ENCODE measurements at places on chromosomes 6 and 20.

GRCh38 chr6:1498491-1499113, 109.2 kb downstream of the FOXF2 start:
- DNase-seq: no peak

DNA sequence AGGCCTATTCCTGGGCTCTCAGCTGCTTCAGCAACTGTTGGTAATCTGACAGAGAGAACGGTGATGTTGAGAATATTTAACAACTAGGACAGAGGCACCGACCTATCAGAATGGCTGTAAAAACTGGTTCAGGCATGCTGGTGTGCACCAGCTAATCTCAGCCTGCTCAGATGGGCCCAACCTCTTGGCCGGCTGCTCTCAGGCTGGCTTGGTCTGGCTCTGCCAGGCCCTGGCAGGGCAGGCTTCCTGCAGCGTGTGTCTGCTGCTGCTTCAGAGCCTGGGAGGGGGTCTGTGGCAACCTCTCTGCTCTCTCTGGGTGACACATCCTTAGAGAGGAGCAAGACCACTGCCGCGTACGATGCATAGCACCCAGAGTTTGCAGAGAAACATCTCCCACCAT, 4.8 kb downstream of the SLC2A12 start:
- DNase-seq: no peak

DNA sequence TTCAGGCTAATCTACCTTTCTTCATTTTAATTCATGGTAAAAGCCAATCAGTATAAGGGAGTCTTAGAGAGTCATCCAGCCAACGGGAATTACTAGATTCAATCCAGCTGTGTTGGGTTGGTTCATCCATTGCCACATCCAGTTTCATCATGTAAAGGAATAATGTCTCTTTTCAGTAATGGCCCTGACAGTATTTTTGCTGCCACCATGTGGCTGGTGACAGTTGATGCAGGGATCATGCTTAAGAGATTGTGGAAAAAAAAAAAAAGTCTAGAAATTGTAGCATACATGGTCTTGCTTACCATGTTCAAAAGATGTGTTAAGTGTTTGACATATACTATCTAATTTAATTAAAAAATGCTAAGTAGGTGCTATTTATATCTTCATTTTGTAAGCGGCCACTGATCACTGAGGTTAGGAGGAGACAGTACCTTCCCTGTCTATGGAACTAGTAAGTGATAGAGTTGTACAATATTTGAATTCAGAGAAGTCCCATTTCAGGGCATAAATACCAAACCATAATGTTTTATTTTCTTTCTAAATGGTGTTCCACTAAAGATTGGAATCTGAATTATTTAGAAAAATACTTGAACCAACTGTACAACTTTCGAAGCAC, 135.9 kb downstream of the KHDRBS2 start:
- DNase-seq: no peak

DNA sequence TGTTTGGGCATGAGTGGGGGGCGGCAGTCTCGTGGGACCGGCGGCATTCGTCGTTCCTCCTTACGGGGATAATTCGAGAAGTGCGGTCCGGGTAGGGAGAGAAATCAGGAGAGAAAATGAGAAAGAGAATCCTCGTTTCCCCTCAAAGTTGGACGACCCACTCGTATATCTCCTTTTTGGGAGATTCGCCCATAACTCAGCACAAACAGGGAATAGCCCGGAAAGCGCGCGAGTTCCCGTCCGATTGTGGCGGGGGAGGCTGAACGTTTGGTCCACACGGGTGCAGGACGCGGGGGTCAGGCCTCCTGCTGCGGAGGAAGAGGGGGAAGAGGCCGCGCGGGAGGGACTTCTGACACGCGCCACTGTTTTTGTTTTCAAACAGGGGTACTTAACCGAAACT, 42.4 kb downstream of the POPDC3 start:
- DNase-seq: no peak

DNA sequence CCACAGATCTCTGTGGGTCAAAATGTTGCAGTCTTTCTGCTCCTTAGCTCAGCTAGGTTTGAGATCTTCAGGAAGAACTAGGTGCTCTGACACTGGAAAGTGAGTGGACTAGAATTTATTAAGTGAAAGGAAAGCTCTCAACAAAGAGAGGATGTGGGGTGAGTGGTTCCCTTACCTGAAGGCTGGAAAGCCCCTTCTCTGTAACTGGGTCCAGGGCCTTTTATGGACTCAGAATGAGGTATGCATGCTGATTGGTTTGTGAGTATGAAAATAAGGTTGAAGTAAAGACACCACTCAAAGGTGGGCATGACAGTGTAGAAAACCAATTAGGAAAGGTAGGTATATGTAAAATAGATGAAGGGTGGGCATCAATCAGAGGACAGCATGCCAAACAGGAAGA, 485.5 kb downstream of the CD109 start:
- no peak for DNase-seq

DNA sequence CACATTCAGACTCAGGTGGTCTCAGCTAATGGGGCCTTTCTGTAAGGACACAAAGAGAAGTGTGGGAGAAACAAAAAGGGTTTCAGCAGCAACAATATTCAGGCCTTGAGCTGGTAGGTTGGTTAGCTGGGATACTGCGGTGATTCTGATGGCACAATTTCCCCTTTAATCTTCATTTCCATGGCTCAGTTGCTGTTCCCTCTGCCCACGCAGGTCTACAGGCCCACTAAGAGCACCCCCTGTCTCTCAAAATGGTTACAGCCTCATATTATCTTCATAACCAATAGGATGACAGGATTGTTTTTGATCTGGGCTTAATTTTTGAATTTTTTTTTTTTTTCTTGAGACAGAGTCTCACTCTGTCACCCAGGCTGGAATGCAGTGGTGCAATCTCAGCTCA, 48.9 kb downstream of the MYB start:
- DNase-seq: no peak

DNA sequence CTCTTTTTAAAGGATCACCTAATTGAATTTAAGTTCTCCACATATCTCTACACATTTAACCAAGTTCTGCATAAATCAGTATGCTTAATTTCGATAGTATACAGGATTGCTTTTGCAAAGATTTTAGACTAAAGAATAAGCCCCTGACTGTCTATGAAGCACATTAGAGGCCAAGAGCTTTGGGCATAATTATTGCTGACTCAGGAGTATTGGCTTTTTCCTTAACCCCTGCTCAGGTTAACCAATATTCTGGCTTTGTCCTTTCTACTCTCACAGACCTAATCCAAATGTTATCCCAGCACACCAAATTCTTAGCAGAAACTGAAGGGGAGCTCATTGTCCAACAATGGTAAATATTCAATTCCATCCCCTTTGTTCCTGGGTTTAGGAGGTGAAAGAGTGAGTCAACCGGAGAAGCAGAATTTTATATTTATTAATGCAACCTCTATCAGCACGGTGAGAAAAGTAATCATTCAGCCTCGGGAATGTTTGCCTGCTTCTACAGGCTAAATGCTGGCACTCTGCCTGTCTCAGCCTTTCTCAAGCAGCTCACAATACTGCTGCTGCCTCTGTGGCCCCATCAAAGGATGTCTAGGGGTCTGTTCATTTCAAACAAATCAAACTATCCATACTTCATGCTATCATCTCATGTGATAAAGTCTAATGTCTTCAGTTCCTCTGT, 125.0 kb downstream of the SIM1 start:
- DNase-seq: no peak

- no peak for DNase-seq
Measured at GRCh38 chr20:35508493-35509218, 20.8 kb downstream of the C20orf173 start.

- no peak for DNase-seq
Measured at GRCh38 chr6:132933090-132933489, 118.7 kb downstream of the RPS12 start.

- no peak for DNase-seq
Measured at GRCh38 chr6:27312146-27312949, at the start of gene POM121L2. Gene POM121L2 (minus strand): TSS chr6:27312273. CDS start chr6:27312170, 103 bp downstream.

DNA sequence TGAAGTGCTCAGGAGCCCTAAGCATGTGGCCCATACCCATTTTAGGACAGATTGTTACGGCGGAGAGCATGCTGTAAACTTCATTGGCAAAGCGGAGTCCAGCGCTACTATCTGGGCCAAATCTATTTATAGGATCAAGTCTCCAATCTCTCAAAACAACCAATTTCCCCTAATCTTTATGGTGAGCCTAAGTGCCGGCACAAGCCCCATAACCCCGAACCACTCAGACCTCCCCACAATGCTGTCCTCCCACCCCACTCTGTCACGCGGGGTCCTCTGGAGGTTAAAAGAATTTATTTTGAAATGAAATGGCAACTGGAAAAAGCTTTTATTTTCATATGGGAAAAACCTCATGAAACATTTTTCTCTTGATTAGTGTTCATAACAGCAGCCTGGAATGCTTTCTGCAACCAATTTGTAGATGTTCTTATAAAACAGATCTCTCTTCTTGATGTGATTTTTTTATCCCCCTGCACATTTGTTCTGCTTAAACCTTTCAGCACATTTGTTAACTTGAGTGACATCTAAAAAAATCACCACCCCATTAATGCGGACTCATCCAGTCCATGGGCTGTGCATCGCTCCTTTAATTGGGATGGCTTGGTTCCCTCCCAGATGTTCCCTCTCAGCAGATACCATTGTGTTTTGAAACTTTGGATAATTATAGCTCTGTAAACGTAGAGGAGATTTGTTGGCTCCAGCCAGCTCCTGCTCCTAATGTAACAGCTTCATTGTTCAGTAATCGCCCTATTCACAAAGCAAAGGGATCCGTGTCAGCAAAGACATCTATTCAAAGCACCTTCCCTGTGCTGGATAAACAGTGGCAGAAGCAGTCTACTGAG, 323.6 kb downstream of the CD83 start:
- DNase-seq: no peak

GRCh38 chr20:17896193-17896723, 72.3 kb downstream of the SNX5 start:
- DNase-seq: no peak

DNA sequence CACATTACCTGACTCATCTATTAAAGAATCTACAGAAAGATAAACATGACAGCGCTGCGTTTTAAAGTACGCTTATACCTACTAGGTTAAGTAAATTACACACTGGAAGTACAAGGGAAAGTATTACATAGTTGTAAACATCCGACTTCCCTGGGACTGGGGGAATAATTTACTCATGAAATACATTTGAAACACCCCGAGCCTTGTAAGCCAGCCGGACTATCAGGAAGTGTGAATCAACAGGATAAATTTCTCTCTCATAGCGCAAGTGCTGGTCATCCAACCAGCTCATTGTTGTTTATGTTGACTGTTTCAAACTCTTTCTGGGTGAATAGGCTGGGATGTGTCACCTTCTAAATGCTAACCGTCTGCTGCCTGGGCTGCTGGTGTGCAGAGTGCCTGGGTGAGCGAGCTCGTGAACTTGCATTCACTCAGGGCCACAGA, 4.9 kb downstream of the BMP6 start:
- no peak for DNase-seq

GRCh38 chr6:38612143-38612965, 27.4 kb downstream of the BTBD9 start:
- DNase-seq: no peak

DNA sequence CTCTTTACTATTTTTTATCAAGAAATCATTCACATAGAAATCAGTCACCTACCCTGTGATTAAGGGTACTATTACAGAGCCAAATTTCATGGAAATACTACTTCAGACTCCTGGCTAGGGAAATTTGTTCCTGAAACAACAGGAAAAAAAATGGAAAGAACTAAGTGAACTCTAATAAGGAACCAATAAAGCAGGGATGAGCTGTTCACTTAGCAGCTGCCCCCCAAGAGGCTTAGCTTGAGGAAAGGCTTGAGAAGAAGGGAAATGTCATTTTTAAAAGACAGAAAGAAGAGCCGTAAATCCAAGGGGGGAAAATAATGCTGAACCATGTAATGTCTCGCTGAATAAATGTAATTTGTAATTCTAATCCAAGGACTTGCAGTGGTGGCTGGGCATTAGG, 88.8 kb downstream of the COL21A1 start:
- no peak for DNase-seq

- DNase-seq: no peak
Measured at GRCh38 chr6:45803071-45803470, 212.6 kb downstream of the CLIC5 start.

- DNase-seq: no peak
Measured at GRCh38 chr6:97069363-97069762, 144.8 kb downstream of the KLHL32 start.

- DNase-seq: no peak
Measured at GRCh38 chr20:58685988-58686387, 6.6 kb upstream of the NPEPL1 start.

DNA sequence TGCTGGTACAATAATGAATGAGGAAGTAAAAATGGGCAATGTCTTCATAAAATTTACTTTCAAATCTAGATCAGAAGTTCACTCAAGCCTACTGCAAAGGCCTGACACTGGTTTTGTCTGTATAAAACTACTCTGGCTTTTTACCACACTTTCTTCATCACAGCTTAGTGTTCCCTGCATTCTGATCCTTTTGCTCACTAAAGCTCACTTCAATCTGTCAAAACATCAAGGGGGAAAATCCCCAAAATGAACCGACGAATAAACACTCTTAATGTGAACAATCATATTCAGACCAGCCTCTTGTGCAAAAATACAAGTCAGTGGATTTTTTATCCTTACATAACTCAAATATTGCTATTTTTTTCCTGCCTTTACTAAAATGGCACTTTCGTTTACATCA, 98.5 kb downstream of the PRDM1 start:
- no peak for DNase-seq

- no peak for DNase-seq
Measured at GRCh38 chr6:7215798-7216231, 97.2 kb downstream of the SSR1 start.

- DNase-seq: no peak
Measured at GRCh38 chr6:63910863-63911551, 275.4 kb downstream of the PHF3 start.

DNA sequence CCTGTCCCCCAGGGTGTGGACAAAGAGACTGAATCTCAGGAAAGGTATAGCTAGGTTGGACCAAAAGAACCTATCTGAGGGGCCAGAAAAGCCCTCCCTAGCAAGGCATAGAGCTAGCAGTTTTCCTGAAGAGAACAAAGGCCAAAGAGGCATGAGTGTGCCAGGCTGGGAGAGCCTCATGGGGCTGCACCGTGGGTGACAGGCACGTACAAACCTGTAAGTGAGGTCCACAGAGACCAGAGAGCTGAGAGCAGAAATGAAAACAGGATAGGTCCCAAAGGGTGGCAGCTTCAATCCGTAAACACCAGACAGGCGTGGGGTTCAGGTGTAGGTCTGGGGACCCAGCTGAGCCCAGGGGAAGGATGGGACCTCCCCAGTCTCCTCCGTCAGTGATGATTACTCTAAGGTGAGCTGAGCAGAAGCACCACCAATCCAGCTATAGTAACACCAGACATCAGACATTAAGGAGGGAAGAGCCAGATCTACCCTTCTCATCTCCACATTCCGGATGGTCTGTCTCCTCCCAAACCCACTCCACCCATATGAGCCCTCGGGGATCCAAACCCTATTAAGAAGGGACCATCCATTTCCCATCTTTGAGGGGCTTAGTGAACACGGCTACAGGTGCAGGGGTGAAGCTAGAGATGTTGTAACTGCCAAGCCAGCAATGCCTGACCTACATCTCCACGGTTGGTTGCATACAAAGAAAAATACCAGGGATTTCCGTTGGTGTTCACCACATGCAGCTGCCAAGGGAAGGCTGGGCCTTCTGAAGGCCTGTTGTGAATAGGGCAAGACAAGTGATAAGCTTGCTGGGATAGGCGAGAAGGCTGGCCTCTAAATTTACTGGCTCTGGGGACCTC, 38.3 kb downstream of the BCL2L1 start:
- DNase-seq: no peak

Data from cortex of kidney (tissue), 1 donor.